Fibroblast of upper back skin (primary cell): ENCODE measurements at places on chromosomes 5 and 9.

GRCh38 chr5:158099571-158100105, 240.7 kb upstream of the CLINT1 start:
- DNase-seq: no peak

GRCh38 chr9:117305454-117305853, 109.4 kb downstream of the ASTN2 start:
- no peak for DNase-seq

GRCh38 chr5:154288145-154288544, 97.6 kb downstream of the GALNT10 start:
- DNase-seq: peak; percentile 86

DNA sequence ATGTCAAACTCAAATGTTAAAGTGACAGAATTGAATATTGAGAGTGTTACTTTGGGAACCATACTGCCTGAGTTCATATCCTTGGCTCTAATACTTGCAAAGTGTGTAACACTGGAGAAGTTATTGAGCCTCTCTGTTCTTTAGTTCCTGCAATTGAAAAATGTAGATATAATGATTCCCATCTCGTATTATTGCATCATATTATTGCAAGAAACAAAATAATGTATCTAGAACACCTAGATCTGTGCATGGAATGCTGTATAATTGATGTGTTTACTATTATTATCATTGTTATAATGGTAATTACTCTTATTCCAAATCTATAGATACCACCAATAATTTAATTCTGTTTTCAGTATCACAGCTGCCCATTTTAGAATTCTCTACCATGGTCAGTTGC, 310.3 kb downstream of the GABRG2 start:
- DNase-seq: no peak

DNA sequence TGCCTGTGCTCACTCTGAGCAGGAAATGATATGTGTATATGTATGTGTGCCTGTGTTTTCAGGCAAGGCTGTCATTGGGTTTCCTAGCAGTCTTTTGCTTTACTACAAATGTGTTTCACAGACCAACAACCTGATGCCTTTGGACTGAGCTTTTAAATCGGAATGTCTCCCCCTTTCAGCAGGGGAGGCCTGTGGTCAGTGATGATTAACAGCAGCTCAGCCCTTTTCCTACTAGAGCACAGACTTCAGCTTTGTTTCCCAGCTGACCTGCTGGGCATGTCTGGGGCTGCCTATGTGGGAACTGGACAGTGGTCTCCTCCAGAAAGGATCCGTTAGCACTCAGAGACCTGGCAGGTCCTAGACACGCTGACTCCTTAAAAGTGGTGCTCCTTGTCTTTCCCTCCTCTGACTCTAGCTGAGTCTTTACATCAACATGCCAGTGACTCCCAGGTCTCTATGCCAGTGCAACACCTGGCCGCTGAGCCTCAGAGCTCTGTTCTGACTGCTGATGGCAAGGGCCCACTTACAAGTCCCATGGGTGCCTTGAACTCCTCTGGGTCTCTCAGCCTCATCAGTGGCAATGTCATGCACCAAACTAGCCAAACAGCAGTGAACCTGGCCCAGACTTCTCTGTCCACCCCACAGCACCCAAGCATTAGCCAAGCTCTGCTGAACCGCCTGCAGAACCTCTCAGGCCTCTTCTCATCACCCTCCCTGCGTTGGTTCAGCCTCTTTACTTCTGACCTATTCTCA, 7.7 kb downstream of the MACROH2A1 start:
- peak; percentile 92 for DNase-seq

GRCh38 chr9:78236551-78236910, 656 bp downstream of the CEP78 start:
- DNase-seq: no peak

DNA sequence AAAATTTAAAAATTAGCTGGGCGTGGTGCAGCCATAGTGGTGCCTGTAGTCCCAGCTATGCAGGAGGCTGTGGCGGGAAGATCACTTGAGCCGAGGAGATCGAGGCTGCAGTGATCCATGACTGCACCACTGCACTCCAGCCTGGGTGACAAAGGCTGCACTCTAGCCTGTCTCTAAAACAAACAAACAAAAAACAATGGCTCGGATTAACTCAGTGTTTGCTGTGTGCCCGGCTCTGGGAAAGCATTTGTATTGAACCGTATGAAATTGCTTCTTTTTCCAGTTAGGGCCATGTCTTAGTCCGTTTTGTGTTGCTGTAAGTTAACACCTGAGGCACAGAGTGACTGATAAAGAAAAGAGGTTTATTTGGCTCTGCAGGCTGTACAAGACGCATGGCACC, 62.6 kb downstream of the CFAP77 start:
- DNase-seq: no peak

DNA sequence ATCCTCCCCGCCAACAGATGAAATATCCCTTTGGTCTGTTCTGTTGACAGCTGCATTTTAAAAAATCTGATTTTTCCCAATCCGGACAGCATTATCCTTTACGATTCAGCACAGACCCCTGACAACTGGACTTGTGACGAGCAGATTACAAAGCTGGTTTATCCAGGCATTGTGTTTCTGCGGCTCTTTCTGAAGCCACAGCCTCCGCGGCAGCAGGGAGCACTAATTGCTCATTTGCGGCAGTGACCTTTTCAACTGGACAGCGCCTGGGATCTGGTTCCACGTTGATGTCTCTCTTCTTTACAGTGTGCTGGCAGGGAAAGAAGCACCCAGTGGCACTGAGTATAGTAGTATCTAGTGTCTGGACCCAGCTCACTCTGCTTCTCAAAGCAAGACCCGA, 351.2 kb downstream of the ZNF608 start:
- DNase-seq: no peak

- DNase-seq: peak; percentile 70
Observed at GRCh38 chr5:138461343-138462125, 3.7 kb upstream of the EGR1 start.

DNA sequence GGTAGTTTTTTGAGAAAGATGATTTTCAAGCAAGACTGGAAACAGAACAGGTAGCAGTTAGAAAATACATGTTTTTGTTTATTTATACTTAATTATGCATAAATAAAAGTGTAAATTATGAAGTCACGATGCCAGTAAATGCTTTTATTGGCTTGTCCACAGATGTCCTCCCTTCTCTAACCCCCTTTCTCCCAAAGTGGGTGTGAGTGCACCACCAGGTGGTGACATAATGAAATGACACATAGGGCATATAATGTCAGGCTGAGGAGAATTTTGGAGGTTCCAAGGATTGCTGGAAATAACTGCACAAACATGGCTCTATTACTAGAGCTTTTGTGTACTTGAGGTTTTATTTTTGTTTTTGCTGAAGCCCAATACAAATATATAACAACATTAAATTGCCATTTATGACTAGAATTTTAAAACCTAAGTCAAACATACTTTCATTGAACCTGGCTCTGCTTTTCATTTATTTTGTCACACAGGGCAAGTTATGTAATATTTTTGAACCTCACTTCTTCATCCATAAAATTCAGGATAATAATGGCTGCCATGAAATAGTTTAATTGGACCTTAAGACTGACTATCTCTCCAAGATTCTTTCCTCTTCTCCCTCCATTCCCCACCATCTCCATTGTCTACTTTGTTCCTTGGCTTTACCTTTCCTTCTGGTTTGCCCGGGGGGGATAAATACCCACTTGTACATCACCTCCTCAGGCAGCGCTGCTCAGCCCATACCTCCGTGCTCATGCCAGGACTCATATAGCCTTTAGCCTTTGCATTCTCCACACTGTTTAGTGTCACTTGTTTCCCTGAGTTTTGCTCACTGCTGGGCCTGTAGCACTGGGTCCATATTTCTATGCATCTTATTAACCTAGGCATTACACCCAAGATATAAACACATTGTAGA, 168.8 kb downstream of the PDE4D start:
- DNase-seq: peak; percentile 55

GRCh38 chr9:2559192-2560152, 62.1 kb upstream of the VLDLR start:
- peak; percentile 97 for DNase-seq

- DNase-seq: peak; percentile 4
Observed at GRCh38 chr5:118862596-118862995, 125.8 kb downstream of the DTWD2 start.

- DNase-seq: no peak
Observed at GRCh38 chr9:21988056-21988990, 5.9 kb downstream of the CDKN2A start.

GRCh38 chr5:777756-778161, 6.8 kb downstream of the ZDHHC11B start:
- DNase-seq: no peak

GRCh38 chr5:111685969-111686368, 71.0 kb downstream of the NREP start:
- DNase-seq: no peak

- DNase-seq: no peak
Observed at GRCh38 chr5:166329149-166329800, 1962.2 kb upstream of the WWC1 start.

GRCh38 chr5:126098330-126099017, 324.7 kb upstream of the GRAMD2B start:
- peak; percentile 88 for DNase-seq

- DNase-seq: no peak
Observed at GRCh38 chr5:134432677-134433359, 21.1 kb upstream of the CDKN2AIPNL start.

DNA sequence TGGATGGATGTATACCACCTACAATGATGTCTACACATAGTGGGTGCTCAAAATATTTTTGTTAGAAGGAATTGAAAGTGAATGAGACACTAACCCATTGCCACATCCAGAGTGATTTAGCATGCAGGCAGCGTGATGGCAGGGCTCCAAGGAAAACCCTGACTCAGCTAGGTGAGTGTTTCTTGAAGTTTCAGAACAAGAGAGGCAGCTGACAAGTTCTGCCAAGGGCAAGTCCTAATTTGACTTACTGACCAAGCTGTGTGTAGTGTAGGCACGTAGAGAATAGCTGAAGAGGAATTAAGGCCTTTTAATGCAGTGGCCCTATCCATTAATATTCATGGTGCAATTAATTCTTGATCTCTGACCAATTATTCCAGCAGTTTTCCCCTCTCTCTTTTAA, 107.8 kb upstream of the ATP10B start:
- DNase-seq: peak; percentile 31

DNA sequence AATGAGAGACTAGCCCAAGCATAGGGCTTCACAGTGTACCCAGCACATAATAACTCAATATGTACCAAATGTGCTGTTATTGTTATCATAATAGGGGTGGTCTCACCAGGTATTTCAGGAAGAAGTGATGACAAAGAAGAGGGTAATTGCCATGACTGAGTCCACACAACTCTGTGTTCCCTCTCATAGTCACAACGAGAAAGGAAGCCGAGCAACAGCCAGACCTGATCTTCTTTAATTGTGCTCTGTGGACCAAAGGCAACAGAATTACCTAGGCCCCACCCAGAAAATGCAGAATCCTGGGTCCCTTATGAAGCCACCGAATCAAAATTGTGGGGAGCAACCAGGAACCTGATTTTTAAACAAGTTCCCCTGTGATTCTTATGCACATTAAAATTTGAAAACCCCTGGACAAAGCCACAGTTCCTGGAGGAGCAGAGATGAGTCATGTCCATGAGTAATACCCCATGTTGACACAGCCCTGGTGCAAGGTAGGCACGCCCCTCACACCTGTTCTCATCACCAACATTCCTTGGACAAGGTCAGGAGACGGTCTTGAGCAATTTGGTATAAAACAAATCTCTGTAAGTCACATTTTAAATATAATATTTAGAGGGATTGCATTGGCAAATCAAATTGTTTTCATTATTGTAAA, 5.2 kb downstream of the FGF1 start:
- DNase-seq: peak; percentile 51

DNA sequence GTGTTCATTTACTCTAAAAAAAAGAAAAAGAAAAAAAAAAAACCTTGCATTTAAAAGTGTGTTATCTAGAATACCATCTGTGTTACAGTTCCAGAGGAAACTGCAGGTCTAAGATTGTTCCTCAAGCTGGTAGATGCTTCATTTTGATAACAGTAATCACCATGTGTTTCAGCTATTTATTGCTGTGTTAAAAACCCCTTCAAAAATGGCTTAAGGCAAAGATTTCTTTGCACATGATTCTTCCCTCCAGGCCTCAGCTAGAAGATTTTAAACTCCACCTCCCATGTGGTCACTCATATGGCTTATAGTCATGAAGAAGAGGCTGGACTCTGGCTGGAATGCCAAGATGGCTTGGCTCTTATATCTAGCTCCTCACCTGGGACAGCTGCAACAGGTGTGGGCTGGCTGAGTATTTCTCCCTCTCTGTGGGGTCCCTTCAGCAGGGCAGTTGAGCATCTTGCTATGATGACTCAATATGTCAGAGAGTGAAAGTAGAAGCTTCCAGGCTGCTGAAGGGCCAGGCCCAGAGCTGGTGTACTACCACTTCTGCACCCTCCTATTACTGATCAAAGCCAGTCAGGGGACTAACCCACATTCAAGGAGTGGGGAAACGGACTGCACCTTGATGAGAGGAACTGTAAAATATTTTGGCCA, 920.4 kb upstream of the DMAC1 start:
- DNase-seq: no peak

- DNase-seq: no peak
Observed at GRCh38 chr5:133389066-133389590, 223.2 kb downstream of the FSTL4 start.

DNA sequence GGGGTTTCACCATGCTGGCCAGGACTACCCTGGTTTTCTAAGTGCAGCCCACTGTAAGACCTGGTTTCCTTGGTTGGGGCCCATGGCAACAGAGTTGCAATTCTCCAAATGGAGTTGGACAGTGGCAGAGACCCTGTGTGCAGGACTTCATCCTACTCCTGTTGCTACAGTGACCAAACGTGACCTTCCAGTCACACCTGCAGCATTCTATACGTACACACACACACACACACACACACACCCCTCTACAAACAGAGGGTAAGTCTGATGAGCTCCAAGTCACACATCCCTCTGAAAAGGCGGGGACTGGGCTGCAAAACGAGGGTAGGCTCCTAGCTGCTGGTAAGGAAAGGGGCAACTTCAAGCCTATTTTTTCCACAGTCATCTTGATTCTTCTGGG, 23.6 kb downstream of the LHFPL2 start:
- DNase-seq: no peak

- DNase-seq: no peak
Observed at GRCh38 chr5:119088438-119088837, 17.6 kb downstream of the DMXL1 start.

GRCh38 chr9:83013867-83014605, 48.9 kb downstream of the RASEF start:
- peak; percentile 87 for DNase-seq

DNA sequence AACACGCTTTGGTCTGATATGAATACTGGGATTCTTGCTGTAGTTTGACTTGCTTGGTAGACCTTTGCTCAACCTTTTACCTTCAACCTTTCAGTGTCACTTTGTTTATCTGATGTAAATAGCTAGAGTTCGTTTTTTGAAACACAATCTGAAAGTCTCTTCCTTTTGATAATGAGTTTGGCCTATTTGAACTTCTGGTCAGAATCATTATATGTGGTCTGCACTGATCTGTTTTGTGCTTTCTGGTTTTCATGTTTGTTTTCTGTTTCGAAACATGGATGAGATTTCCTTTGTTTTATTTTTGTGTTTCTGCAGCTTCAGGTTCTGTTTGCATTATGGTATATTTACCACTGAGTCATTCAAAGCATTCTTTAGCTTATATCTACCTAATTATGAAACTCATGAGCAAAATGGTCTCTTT, 217.5 kb downstream of the GABBR2 start:
- no peak for DNase-seq
